ENCODE measurements at places on chromosomes 16 and 17.

DNA sequence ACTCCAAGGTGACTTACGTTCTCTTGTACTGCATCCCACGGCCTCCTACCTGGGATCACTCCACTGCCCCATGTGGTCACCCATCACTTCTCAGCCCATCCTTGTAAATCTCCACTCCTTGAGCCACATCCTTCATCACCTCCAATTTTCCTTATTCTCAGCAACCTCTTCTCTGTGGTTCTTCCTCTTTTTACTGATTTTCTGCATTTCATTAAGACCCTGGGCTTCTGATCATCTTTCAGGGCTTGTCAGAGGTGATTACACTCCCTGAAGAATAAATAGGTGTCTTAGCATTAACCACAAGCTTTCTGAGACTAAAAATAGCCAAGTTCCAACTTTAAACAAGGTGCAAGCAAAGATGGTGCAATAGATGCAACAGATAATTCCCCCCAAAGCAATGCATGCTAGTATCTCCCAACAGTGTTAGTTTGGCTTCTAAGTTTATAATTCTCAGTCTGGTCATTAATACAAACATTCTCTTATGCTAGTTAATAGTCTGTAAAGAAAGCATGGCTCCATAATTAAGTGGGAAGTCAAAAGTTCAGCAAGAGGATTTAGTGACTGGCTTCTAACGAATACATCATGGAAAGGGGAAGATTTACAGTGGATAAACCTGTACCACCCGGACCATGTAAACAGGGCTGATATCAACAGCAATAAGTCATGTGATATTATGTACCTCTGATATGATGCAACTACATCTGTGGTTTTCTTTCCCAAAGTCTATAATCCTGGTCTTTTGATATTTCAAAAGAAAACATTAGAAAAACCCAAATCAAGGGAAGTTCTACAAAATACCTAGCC lies 47.4 kb upstream of the FOXJ1 start:
- peak; percentile 97 for DNase-seq

DNA sequence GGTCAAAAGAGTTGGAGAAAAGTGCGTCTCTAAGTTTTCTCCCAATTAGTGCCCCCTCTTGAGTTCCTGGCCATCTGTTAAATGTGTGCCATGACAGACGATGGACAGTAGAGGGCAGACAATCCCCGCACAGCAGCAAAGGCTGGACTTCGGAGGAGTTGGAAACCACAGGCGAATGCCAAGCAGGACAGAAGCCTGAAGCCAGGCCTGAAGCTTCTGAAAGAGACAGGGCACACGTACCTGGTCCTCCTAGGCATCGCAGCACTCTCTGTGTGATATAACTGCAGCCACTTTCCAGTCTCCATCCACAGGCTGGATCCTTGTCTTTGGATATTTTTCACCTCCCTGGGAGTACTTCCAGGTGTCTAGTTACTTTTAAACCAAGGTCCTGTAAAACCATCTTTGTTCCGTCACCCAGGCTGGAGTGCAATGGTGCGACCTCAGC lies 14.5 kb downstream of the C17orf100 start:
- DNase-seq = peak; percentile 74

- DNase-seq = no peak
Observed at GRCh38 chr17:21245639-21246084, 7.5 kb downstream of the NATD1 start.

GRCh38 chr16:82425661-82426060 lies 201.1 kb upstream of the CDH13 start:
- no peak for DNase-seq

DNA sequence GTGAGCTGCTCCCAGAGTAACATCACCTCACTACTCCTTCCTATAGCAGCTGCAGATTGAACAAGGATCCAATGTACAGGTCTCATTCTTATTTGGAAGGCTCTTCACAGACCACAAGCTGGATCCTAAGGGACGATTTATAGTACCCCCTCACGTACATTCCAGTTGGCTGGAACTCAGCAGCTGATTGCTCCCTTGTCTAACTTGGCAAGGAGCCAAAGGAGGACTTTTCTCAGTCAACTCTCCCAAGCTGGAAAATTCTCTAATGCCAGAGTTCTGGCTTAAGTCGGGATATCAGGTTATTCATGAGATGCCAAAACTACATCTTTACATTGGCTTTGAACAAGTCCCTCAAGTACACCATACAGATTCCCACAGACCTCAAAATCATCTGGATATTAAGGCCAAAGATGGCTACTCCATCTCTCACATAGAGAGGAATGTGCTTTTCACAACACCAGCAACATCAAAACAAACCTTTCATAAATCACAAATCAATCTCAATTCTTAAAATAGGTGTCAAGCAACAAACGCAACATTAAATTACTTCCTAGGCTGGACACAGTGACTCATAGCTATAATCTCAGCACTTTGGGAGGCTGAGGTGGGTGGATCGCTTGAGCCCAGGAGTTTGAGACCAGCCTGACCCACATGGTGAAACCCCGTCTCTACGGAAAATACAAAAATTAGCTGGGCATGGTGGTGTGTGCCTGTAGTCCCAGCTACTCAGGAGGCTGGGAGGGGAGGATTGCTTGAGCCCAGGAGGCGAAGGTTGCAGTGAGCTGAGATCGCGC lies 39.3 kb downstream of the SMG6 start:
- peak; percentile 88 for DNase-seq

DNA sequence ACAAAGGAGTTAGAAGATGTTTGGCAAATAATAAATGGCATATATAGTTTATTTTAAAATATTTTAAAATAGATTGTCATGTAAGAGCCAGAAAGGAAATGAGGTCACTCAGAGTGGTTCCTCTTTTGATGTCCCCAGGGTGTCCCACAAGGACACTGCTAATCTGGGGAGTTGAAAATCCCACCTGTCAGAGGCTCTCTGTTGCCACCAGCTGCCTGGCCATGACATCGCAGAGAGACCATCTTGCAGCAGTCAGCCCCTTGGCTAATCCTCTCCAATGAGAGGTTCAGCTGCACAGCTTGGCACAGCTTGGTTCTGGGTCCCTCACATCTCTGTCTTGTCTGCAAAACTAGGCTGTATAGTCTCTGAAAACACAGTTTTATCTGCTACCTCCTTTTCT lies 11.0 kb upstream of the RBFOX1 start:
- DNase-seq = no peak

DNA sequence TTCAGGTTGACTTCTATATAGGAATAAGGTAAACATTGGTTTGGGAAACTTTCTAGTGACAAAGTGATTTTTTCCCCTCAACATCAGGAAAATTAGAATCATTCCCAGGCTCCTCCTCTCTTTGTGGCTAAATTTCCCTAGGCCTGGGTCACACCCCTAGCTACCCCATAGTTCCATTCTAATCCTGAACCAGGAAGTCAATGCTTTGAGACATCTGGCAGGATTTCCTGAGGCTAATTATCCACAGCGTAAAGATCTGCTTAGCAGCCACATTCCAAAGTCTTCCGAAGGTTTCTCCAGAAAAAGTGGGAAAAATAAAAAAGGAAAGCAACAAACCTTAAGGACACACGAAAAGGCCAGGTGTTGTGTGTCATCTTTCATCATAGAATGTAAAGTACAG lies 60.3 kb upstream of the CORO6 start:
- no peak for DNase-seq

- DNase-seq = no peak
Observed at GRCh38 chr17:74053712-74054078, 149.8 kb upstream of the RPL38 start.

DNA sequence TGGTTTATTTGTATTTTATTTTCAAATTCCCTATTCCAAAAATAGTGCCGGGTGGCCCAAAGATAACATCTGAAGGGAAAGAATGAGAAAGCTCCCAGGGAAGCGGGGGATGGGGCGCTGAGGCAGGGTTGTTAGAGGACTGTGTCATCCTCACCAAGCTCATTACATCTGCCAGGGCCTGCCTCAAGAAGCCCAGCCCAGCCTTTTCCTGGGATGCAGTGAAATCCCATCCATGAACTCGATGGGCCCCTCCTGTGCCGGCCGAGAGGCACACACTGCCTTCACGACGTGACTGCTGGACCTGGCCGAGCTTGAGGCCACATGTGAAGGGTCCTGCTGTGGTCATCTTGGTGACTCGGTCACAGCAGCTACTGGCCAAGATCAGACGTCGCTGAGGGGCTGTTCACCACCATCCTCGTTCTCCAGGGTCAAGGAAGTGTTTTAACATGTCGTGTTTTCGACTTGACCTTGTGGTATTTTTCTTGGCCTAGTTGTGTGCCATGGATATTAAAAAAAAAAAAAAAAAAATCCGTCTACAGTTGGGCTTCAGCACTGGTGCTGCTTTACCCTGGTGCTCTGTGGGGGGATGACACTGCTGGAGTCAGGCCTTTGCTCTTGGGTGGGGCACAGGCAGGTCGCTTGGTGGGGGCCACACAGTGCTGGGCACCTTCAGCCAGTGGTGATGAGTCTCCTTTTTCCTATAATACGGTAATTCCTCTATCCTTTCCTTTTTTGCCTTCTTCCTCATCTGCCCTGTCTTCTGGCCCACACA lies 4.9 kb downstream of the TIMM22 start:
- peak; percentile 49 for DNase-seq

- no peak for DNase-seq
Observed at GRCh38 chr16:87540897-87541146, 48.0 kb upstream of the ZCCHC14 start.

DNA sequence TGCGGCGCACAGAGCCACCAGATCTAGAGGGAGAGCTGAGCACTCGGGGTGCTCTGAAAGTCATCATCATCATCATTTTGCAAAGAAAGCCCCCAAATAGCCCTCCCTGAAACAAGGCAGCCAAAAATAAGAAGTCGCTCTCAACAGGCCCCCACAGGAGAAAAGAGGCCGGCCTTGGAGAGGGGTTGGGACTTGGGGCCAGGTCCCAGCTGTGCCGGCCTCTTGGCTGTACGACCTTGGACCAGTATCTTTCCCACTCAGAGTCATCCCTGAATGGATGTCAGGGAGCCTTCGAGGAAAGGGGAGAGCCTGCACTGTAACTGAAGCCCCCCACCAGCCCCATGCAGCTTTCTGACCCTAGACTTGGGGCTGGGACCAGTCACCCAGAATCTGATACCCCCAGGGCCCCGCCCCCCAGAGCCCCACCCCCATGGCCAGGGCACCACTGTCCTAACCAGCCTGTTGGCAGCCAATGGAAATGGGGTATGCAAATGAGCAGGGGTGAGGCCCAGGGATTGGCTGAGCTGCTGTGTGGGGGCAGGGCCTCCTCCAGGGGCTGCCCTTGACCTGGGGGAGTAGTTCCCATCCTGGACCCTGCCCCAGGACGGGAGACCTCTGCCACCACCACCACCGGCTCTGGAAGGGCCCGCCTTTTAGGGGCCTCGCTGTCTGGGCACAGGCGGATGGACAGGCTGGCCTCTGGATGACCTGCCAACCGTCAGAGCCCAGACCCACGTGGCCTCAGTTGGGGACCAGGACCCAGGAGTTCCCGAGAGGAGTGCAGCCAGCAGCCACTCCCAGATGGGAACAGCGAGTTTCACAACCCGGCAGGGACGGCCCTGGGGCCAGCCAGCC lies 15.4 kb downstream of the ZFPM1 start:
- DNase-seq = peak; percentile 52

GRCh38 chr17:3951003-3951402 lies 13.2 kb downstream of the ATP2A3 start:
- no peak for DNase-seq

GRCh38 chr17:73334771-73335513 lies 23.1 kb upstream of the CDC42EP4 start:
- DNase-seq = no peak
